Effector CD4-positive, alpha-beta T cell (primary cell): ENCODE measurements at places on chromosomes 13 and 19.
A peak's percentile ranks its signal among the peaks of the same experiment; 100 is the strongest.

DNA sequence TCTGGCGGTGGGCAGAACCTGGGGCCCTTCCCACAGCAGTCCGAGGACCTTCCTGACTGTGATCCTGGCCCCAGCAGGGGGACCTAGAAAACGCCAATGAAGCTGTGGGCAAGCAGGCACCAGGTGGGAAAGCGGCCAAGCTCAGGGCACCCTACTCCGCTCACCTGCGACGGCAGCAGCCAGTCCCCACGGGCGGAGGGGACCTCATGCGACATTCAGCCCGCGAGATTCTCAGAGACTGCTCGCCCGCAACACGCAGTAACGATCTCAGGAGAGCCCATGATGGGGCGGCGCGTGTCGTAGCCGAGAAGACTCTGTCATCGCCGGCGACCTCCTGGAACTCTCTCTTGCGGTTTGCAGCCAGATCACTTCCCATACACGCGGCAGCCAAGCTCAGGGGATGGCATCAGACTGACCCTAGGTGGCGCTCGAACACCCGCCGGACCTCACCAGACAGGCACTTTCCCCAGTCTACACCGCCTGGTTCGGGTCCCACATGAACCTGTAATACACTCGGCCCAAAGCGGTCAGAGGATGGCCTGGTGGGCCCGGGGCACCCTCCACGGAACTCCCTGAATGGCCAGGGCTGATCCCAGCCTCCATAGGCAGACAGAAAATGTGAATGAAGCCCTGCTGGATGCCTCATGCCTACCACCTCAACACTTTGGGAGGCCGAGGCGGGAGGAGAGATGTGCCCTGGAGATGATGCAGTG is 26.5 kb downstream of the MAN2B1 start:
- peak; percentile 72 for DNase-seq

DNA sequence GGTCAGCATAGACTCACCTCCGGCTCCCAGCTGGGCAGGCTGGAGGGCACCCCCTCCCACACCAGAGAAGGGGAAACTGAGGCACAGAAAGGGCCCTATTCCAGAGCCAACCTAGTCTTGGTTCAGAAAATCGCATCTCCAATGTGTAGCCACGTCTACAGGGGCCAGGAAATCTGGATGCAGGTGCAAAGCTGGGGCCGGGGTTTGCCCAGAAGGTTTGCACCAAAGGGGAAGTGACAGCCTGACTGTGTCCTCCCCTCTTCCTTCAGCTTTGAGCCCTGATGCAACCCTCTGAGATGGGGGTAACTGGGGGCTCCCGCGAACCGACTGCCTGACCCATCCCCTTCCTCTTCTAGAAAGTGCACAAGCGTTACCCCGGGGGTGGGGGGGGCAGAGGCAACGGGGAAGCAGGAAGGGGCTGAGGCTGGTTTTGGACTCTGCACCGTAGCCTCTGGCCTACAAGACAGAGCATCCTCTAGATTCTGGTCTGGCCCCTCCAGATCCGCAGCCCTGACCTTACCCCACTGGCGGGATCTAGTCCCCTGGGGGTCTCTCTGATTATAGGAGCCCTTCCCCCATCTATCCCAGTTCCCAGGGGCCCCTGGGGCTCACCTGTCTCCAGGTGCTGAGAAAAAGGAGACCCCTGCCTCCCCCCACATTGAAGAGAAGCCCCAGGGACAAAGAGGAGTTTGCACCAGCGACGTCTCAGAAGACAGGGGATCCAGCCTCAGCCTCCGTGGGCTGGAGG is 1.1 kb upstream of the ONECUT3 start:
- DNase-seq, result no peak

DNA sequence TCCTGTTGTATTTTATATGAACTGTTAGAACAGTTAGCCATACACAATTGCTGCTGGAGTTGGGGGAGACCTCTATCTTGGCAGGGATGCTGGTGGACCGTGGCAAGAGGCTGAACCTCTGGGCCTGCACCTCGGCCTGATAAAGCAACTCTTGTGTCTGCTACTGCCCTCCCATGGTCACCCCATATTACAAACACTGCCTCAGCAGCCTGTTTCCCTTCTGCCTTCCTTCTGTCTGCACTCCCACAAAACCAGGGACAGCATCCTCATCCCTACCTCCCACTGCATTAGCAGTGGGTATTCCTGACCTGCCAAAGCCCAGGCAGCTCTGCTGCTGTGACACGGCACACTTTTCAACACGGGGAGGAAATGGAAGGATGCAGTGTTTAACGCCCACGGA is 456.4 kb downstream of the FGF14 start:
- no peak for DNase-seq

DNA sequence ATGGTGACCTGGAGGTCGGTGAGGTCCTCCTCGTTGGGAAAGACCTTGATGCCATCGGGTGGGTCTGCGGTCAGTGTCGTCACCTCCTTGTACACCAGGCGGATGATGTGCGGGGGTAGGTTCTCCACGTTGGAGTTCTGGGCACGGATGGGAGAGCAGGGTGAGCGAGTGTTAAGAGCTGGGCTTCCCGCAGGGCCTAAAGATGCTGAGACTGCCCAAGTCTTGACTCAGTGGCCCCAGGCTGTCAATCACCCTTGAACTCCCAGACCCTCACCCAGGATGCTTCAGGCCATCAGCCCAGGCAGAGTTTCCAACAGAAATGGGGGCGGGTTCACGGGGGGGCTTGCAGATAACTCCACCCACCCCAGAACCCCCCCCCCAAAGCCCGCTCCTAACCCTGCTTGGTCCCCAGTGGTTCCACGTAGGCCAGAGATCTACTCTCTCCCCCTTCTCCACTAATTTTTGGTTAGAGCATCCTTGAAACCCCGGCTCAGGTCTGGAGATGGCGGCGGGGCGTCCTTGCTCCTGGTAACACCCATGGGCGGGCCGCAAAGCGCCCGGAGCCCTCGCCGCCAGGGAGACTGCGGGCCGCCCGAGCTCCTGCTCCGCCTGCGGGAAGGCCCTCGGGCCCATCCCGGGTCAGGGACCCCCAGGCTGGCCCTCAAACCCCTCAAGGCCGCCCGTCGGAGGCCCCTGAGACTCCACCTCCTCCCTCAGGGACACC is 600 bp downstream of the UBE2S start:
- no peak for DNase-seq

GRCh38 chr13:22549126-22549525 is 631.7 kb upstream of the SGCG start:
- no peak for DNase-seq

DNA sequence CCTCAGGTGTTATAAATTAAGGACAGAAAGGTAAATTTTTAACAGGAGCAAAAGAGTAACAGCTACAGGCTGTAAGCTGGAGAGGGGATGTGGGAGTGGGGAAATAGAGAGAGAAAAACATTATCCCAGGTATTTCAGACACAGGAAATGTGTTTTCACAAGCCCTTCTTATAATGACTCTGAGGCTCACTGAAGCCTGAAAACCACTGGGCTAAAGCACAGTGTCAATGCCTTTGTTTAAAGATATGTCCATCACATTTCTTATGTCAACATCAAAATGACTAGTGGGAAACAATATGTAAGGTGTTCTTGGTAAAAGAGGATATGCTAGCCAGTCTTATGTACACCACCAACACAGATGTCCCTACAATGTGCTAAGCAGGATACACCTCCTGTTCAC is 365.9 kb downstream of the FGF14 start:
- no peak for DNase-seq

DNA sequence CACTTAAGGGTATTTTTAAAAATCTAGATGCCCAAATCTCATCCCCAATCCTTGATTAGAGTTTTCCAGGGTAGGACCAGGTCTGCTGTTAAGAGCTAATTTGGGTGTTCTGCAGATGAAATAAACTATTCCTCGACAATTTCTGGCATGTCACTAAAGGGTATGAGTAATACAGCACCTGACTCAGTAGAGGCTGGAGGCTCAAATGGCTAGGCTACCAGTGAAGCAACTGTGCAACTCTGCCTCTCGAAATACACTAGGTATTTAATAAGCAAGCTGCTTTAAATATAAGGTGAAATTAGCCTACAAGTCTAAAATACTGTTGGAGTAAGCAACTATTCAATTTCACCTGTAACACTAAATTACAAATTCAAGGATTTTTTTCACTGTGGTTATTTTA is 1.5 kb downstream of the RNF6 start:
- no peak for DNase-seq

DNA sequence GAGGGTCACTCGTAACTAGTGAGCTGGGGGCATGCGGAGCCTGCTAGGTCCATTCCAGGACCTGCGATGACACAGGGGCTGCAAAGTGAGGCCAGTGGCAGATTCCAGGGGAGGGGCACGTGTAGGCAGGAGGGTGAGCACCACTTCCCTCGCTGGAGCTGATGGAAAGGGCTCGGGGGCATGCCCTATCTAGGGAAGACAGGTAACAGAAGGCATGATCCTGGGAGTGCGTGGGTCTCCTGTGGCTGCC is 51.2 kb downstream of the KLF2 start:
- DNase-seq, result no peak
